Trophoblast cell (in vitro differentiated cells and primary cell): ENCODE measurements at places on chromosomes 2 and 18.
A peak's percentile ranks its signal among the peaks of the same experiment; 100 is the strongest.

DNA sequence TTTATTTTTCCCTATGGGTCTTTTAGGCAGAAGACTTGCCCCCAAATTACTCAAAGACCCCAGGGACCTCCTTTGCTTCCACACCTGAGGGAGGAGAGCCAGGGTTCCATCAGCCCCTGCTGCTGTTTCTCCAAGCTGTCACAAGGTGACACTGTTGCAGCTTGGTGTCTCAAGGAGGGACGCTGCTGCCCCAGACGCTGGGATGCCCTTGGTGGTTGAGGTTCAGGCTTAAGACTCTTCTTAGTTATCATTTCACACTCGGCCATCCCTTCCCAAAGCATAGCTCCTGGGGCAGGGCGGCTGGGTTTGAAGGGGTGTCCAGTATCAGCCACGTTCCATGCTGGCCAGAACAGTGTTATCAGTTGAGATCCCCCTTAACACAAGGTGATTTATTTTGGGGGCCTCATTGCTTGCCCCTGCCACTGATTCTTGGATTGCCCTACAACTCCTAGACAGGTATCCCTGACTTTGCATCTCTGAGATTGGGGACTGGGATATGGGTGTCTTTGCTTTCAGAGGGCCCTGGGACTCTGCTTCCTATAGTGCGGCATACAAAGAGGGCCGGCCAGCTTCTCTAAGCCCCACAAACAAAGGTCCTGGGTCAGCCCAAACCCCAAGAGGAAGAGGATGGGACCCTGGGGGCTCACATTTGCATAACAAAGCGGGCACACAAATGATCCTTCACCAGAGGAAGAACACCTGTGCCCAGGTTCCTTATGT, 22.7 kb downstream of the GPR55 start:
- peak; percentile 63 for DNase-seq
- H3K27me3 ChIP-seq = no peaks in the 10 kb centered on the region
- H3K4me1 ChIP-seq = peaks cover 8% of the 10 kb centered on the region
- H3K27ac ChIP-seq = no peak overlapping the region
- H3K4me3 ChIP-seq = no peak overlapping the region

GRCh38 chr18:58049000-58049688, 5.1 kb downstream of the NEDD4L start:
- H3K27ac ChIP-seq = no peak overlapping the region
- DNase-seq = no peak
- no peaks in the 10 kb centered on the region for H3K27me3 ChIP-seq
- no peaks in the 10 kb centered on the region for H3K4me1 ChIP-seq
- H3K36me3 ChIP-seq = no peaks in the 10 kb centered on the region
- no peak overlapping the region for H3K4me3 ChIP-seq

DNA sequence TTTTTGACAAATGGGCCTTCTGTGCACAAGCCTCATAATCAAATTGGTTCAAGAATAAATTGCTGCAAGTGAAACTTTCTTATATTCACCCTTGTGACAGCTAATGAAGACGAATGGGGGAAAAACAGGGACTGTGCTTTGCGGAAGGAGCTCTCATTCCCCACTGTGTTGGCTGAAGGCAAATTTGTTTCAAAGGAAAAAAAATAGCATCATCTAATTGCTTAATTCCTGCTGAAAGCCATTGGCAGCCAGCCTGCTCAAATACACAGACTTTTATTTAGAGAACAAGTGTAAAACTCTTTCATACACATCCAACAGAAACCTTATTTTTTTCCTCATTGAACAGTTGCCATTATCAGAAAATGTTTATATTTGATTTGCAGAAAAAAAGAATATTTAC, 172.3 kb downstream of the ARL6IP6 start:
- H3K27me3 ChIP-seq = no peaks in the 10 kb centered on the region
- H3K27ac ChIP-seq = no peak overlapping the region
- H3K4me3 ChIP-seq = no peak overlapping the region
- no peak for DNase-seq

GRCh38 chr2:201980389-201980821, 53.2 kb upstream of the FZD7 start:
- no peak overlapping the region for H3K4me3 ChIP-seq
- H3K27me3 ChIP-seq = no peaks in the 10 kb centered on the region
- H3K27ac ChIP-seq = no peak overlapping the region

- H3K27me3 ChIP-seq = no peaks in the 10 kb centered on the region
- H3K4me1 ChIP-seq = peaks cover 2% of the 10 kb centered on the region
- H3K4me3 ChIP-seq = no peak overlapping the region
- H3K27ac ChIP-seq = peak overlapping the region; percentile 70
- H3K36me3 ChIP-seq = no peaks in the 10 kb centered on the region
These were observed 38.7 kb downstream of the SCG2 start for GRCh38 chr2:223563462-223563861.

DNA sequence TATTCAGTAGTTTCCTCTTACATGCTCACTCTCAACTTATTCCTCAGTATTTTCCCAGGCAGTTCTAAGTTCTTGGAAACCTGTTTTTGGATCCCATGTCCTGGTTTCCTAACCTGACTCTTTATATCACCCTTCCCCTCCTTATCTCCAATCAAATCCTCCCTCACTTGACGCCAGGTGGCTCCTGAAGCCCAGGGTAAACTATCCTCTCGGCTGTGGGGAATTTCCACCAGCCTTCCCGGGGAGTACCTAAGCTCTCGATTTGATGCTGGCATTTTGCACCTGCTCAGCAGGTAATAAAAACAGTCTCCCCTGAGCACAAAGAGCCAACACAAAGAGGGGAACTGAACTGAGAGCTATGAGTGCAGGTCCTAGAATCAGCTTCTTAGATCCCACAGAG, 538.0 kb downstream of the SLC4A3 start:
- peak; percentile 66 for DNase-seq
- H3K36me3 ChIP-seq = peaks cover 2% of the 10 kb centered on the region
- no peaks in the 10 kb centered on the region for H3K27me3 ChIP-seq
- H3K4me1 ChIP-seq = no peaks in the 10 kb centered on the region
- H3K4me3 ChIP-seq = no peak overlapping the region
- H3K27ac ChIP-seq = no peak overlapping the region

- no peak overlapping the region for H3K4me3 ChIP-seq
- no peaks in the 10 kb centered on the region for H3K4me1 ChIP-seq
- DNase-seq = no peak
- H3K36me3 ChIP-seq = no peaks in the 10 kb centered on the region
- no peaks in the 10 kb centered on the region for H3K27me3 ChIP-seq
These were observed 52.6 kb downstream of the MRPL35 start for GRCh38 chr2:86251840-86252266.

DNA sequence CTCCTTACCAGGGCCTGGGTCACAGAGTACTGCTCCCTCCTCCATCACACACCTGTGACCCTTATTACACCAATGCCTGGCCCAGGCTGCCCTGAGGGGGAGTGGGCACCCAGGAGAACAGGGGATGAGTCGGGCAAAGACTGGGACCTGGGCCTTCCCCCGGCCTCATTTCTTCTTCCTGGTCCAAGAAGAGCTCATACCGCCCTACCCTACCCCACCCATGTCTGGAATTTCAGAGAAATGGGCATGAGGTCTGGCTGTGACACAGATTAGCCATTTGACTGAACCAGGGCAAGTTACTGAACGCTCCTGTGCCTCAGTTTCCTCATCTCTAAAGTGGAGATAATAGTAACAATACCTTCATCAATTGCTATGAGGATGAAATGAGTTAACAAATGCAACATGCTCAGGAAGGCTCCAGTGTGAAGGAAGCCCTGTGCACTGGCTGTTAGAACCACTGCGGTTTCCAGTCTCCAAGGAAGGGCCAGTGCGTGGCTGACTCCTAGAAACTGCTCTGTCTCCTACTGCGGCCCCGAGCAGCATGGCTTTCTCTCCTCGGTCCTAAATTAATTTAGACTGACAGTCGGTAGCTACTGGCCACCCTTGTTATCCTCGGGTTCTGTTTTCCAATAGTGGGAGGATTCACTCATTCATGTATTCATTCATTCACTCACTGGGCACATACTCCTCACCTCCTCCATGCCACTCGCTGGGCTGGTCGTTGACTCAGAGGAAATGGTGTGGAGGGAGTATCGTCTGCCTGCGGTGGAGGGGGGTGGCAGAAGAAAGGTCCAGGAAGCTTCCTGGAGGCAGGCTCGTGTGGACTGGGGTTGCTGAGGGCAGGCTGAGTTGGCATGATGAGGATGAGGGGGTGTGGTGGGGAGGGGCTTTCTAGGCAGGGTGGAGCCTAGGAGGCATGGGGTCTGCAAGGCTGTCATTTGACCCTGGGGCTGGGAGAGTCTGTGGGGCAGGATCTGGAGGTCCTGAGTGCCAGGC, 175.6 kb downstream of the GLI2 start:
- H3K27me3 ChIP-seq = no peaks in the 10 kb centered on the region
- peaks cover 9% of the 10 kb centered on the region for H3K4me1 ChIP-seq
- no peak overlapping the region for H3K27ac ChIP-seq
- DNase-seq = no peak
- H3K36me3 ChIP-seq = no peaks in the 10 kb centered on the region

DNA sequence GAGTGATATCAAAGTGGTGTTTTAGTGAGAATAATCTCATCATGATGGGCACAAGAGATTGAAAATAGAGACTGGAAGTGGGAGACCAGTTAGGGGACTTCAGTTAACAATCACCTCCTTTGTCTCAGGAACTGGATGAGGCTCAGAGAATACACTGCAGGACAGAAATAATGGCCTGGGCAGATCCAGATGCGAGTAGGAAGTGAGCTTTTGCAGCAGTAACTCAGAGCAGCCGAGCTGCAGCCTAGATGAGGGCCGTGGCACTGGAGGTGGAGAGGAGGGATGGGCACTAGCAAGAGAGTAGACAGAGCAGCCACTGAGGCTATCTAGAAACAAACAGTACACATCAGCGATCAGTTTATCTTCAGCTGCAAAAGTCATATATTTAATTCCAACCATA, 48.6 kb downstream of the CYB5A start:
- no peaks in the 10 kb centered on the region for H3K27me3 ChIP-seq
- no peaks in the 10 kb centered on the region for H3K4me1 ChIP-seq
- no peaks in the 10 kb centered on the region for H3K36me3 ChIP-seq
- no peak overlapping the region for H3K27ac ChIP-seq
- no peak overlapping the region for H3K4me3 ChIP-seq

GRCh38 chr2:149023091-149023490, 15.4 kb upstream of the LYPD6B start:
- no peaks in the 10 kb centered on the region for H3K36me3 ChIP-seq
- no peak overlapping the region for H3K27ac ChIP-seq
- no peaks in the 10 kb centered on the region for H3K27me3 ChIP-seq
- no peak overlapping the region for H3K4me3 ChIP-seq
- no peak for DNase-seq

DNA sequence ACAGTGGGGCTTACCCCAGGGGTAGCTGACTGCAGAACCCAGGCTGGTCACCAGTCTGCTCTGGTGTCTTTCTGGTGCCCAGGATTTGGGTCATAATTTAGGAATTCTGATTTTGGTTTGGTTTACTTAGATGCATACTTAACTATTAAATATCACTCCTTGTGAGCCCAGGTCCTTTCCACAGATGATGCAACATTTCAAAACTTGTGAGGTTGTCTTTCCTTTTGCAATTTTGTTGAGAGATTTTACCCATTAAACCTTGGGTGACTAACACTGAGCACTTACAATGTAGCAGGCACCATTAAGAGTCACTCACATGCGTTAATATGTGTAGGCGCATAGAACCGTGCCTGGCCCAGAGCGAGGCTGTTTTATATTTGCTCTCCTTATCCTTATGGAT, 61.8 kb upstream of the RPL31 start:
- no peaks in the 10 kb centered on the region for H3K4me1 ChIP-seq
- no peak for DNase-seq
- H3K27me3 ChIP-seq = no peaks in the 10 kb centered on the region
- H3K27ac ChIP-seq = no peak overlapping the region
- no peak overlapping the region for H3K4me3 ChIP-seq

GRCh38 chr18:7821784-7822183, 254.7 kb downstream of the PTPRM start:
- H3K27ac ChIP-seq = no peak overlapping the region
- DNase-seq = no peak
- H3K27me3 ChIP-seq = no peaks in the 10 kb centered on the region
- no peak overlapping the region for H3K4me3 ChIP-seq
- H3K4me1 ChIP-seq = peaks cover 5% of the 10 kb centered on the region

GRCh38 chr2:52220393-52220792, 1188.5 kb upstream of the NRXN1 start:
- no peak for DNase-seq
- no peak overlapping the region for H3K27ac ChIP-seq
- no peaks in the 10 kb centered on the region for H3K36me3 ChIP-seq

DNA sequence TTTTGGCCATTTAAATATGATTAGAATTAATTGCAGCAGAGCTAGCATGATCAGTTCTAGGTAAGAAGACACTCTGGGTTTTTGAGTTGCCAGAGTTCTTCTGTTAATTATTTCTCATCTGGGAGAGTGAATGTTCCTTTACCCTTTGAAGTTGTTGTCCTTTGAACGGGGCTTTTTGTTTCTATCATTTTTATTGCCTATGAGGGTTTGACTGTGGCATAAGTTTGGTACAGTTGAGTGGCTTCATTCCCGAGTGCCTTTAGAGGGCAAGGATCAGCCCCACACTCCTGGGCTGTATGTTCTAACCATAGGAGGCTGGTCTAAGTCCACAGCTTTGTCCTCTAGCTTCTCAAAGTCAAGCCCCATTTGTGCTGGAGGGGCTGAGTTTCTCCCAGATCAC, 804.3 kb downstream of the KCNJ3 start:
- H3K27me3 ChIP-seq = no peaks in the 10 kb centered on the region
- no peak overlapping the region for H3K27ac ChIP-seq
- DNase-seq = no peak
- H3K36me3 ChIP-seq = no peaks in the 10 kb centered on the region
- H3K4me3 ChIP-seq = no peak overlapping the region
- no peaks in the 10 kb centered on the region for H3K4me1 ChIP-seq

DNA sequence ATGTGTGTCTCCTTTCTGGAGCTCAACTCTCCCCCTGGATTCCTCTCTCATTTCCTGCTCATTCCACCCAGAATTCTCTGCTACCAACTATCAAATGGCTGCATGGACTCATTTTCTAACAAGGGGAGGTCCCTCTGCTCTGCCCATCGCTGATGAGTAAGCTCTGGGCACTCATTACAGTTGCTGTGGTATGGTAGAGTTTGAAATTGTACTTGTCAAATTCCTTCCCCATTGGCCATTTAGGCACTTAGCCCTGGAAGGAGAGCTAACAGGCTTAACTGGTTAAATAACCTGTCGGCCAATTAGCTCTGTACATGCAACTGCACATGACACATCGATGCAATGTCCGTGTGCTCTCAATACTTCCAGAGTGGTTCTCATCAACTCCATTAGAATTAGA, 20.4 kb downstream of the COL6A3 start:
- peaks cover 4% of the 10 kb centered on the region for H3K4me1 ChIP-seq
- H3K36me3 ChIP-seq = peaks cover 16% of the 10 kb centered on the region

DNA sequence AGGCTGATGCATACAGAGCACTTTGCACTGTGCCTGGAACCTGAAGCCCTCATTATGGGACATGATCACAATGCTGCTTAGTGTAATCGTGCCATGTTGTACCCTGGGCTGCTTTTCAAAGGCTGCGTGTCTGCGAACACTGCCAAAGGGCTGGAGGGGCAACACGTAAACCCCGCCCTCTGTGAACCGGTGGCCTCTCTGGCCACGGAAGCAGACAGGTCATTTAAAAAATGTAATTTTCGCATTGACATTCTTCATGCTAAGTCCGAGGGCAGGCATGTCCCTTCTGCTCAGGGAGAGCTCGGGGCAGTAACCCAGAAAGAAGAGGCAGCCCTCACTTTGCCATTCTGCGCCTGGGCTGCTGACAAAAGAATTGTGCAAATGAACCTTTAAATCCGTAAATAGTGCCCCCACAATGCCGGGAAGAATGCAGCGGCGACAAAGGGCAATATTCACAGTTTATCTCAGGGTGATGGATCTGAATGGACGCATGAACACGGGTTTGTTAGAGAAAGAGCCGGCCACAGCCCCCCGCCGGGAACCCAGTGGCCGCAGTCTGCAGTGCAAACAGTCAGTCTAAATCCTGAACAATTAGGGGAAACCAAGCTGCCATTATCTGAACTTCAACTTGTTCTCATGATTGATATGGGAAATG, 226.1 kb downstream of the MYCN start:
- no peaks in the 10 kb centered on the region for H3K27me3 ChIP-seq
- peaks cover 10% of the 10 kb centered on the region for H3K4me1 ChIP-seq
- no peak for DNase-seq
- H3K36me3 ChIP-seq = no peaks in the 10 kb centered on the region
- H3K4me3 ChIP-seq = no peak overlapping the region
